Cerebellar nuclear complex (tissue), 1 donor: ENCODE measurements at places on chromosomes 7 and 10.

- no peak for DNase-seq
These were observed 40.8 kb upstream of the CTBP2 start for GRCh38 chr10:125201108-125201524.

DNA sequence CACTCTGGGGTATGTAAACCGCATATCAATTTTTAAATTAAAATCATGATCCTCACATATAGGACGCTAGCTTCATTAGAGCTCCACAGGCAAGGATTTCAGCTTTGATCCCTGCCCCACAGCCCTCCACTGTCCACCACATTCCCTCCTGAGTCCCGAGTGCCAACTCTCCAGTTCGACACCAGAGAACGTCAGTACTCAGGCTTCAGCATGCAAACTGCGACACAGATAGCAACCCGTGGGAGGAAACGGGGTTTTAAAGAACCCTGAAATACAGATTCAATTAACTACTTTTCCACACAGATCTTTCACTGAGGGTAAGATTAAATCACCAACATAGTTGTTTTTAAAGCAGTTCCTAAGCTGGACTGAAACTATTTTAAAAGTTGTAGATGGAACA is 26.1 kb downstream of the RAPGEF5 start:
- no peak for DNase-seq

DNA sequence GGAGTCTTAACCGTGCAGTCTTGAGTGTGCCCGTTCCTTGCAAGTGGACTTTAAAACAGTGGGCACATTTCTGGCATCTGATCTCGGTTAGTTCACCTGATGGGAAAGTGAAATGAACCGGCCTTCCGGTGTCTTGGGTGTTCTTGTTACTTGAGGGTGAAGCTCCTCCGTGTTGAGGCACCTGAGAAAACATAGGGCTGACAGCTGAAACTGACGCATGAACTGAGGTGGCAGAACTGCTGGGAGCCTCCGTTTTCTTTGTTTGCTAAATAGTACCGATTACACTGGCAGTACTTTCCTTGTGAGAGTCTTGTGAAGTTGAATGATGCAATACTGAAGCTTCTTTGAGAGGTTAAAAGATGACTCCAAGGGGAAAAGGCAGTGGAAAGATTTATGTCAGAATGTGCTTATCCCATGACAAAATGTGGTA is 62.8 kb upstream of the SAMD8 start:
- no peak for DNase-seq

- DNase-seq: no peak
These were observed 95.8 kb downstream of the CFAP58 start for GRCh38 chr10:104449391-104449790.

- no peak for DNase-seq
These were observed 295.5 kb downstream of the ABCA13 start for GRCh38 chr7:48466713-48467112.

DNA sequence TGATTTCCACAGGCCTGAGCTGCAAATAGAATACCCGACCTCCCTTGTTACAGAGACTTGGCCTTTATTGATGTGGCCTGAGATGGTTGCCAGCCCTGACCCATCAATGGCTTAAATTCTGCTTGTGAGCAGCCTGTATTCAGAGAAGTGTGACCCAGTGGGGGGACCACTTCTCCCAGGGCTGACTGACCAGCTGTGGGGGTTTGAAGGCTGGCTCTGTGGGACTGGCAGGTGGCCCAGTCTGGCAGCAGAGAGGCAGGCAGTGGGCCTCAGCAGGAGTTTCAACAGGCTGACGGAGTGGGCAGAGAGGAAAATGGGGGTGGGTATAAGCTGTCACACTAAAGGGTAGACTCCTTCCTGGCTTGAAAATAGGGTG is 12.2 kb upstream of the PPIF start:
- DNase-seq: no peak

DNA sequence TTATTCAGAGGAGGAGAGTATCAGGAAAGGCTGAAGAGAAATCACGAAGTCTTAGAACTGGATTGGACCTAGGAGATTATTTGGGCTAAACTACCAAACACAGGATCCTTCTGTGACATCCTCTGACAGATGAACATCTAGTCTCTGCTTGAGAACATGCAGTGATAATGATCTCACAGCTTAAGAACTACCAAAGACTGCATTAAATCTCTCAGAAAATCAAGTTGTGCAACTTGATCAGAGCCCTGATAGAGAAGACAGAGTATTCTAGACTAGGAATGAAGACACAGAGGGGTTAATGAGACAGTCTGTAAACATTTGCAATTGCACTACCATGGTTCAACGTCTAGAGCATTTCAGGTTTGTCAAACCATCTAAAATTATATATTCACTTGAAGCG is 37.1 kb upstream of the AGBL3 start:
- no peak for DNase-seq

DNA sequence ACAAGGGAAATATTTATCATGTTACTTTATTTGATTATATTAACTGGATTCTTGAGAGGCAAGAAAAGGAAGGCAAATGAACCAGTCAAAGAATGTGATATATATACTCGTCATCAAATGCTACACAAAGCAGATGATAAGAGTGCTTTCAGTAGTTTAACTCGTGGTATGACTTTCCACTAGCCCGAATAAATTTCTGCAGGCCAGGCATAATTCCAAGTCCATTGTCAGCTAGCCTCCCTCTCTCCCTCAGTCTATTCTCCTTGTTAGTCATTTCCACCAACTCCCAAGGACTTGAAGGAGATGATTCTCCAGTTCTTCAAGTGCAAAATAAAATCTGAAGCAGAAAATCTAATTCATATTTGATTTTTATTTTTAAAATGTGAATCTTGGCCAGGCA is 190.5 kb downstream of the GLI3 start:
- no peak for DNase-seq

- no peak for DNase-seq
These were observed 95.9 kb upstream of the GPR26 start for GRCh38 chr10:123570051-123570897.

DNA sequence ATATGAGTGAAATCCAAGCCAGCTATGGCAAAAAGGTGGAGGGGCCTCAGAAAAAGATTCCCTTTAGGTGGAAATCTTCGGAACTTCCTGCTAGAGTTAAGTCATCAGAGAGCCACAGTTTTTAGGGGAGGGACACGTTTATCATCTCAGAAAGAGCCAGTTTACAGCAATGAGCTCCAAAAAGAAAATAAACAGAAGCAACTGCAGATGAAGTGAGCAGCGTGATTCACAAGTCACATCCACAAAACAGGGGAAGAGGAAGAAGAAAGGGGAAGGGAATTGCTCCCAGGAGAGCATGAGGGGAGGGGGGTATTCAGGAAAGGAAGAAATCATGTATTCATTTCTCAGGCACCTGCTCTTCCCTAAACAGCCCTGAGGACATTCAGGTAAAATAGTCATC is 156.2 kb upstream of the FOXK1 start:
- DNase-seq: no peak

- DNase-seq: no peak
These were observed 601.4 kb upstream of the MGMT start for GRCh38 chr10:128865436-128866195.
